Stimulated activated CD4-positive, alpha-beta T cell treated with anti-CD3 and anti-CD28 coated beads, Interleukin-1b, Interleukin-23, amount 100 ng/mL, for 1 hour (primary cell): ENCODE measurements at places on chromosomes 2 and 18.

DNA sequence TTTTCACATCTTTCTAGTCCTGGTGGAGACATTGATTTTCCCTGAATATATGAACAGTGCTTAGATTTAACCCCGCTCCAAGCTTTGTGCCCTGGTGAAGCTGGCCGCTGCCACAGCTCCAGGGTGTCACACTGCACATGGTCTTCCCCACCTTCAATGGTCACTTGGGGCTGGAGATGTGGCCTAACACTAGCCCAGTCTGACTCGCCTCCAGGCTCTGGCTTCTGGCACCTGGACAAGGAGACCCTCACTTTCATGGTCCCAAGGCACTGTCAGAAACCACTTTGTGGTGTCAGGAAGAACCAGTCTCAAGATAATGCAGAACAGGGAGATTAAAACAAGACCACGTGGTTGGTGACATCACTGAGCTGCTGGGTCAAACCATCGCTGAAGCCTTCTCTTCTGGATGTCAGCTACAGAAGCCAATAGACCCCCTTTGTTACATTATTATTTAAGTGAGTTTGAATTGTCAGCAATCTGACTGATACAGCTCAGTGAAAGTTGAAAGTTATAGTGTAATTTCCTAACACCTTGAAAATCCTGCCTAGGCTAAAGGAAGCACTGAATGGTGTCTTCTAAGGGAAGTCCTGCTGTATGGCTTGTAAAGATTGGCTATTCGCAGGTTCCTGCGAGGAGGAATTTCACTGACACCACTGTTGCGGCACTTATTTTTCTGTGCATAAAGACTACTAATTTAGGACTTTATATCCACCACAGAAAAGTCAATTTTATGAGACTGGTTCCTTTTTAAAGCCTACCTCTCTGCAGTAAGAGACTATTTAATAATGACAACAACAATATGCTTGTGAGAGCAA lies 55.0 kb upstream of the CTDP1 start:
- DNase-seq = no peak

DNA sequence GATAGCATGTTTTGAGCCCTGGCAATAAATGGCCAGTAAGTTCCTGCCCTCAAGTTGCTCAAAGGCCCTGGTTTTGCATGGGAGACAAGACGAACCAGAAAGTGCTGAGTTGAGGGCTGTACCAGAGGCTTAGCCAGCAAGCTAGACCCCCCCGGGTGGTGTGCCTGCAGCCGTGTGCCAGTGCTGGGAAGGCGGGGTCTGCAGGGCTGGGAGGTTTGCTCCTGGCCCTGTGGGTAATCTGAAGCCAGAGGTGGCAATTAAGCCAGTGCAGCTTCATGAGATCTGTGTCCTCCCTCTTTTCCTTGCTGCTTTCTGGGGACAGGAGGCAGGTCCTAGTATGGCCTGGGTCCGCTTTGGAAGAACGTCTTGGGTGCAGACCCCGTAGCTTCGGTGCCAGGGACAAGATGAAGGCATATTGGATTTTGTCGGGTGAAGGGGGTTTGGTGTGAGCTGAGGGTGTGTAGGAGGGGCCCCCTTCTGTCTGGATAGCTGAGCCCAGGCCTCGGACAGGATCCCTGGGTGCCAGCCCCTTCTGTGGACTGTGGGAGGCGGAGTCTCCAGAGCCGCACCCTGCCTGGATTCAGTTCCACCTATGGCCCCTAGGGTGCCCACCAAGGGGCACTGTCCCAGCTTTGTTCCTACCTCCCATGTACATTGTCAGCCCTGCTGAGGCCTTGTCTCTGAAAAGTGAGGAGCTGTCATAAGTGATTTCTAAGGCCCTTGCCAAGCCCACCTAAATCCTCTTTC lies 15.6 kb downstream of the ATOH8 start:
- DNase-seq = no peak

- no peak for DNase-seq
Measured at GRCh38 chr2:135093670-135094330, 41.7 kb downstream of the RAB3GAP1 start.

DNA sequence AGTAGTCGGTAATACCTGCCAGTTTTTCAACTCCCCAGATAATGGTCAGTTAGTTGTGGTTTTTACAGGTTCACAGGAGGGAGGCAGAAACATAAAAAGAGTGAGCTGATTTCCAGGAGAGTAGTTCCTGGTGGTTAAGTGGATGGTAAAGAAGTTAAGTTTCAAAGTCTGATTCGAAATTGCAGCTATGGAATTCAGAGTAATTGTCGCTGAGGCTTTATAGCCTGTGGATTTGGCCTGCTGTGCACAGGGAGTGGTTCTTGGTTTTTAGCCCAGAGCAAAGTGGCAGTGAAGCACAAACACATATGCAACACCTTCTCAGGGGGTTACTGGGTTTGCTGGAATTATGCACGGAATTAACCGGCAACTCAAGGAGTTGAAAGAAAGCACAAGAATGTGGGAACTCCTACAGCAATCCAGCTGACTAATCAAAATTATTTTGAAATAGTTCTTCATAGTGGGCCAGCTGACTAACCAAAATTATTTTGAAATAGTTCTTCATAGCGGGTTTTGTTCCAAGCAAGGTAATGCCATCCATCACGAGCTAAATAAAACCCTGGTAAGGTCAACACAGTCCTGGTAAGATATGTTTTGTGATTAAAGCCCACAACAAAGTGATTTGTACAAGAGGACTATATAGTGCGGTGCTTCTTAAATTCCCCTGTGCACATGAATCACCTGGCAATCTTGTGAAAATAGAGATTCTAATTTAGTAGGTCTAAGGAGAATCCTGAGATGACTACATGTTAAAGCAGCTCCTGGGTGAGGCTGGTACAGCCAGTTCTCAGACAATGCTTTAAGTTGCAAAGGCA lies 94.4 kb downstream of the SGPP2 start:
- no peak for DNase-seq

DNA sequence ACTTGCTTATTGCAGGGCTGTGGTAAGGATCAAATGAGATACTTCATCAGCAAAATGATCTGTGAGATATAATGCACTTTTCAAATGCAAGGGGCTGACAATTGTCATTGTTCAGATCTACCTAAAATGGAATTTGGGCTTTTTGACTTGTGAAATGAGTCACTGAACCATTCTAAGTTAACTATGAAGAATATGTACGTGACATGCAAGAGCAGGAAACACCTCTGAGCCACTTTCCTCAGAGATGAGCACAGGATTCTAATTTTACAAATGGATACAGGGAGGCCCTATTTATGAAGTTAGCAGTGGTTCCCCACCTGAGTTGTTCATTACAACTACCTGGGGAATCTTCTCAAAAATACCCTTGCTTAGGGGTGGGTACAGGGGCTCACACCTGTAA lies 26.7 kb downstream of the CTLA4 start:
- DNase-seq = no peak

- no peak for DNase-seq
Measured at GRCh38 chr2:96213379-96213778, 4.8 kb upstream of the STARD7 start.

DNA sequence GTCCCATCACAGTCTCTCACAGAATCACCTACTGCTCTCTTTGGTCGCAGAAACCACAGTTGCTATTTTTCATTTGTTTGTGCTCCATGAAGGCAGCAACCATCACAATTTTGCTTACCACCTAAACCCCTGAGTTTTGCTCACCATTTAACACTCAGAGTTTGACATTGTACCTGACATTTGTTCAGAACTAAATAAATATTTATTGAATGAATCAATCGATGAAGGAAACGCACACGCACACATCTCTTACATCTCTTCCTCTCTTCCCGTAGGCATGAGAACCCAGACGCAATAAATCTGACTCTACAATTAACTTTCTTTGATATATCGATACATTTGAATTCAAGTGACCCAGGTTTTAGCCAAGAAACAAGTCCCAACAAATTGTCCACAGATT lies 105.5 kb upstream of the RNF152 start:
- DNase-seq = no peak

DNA sequence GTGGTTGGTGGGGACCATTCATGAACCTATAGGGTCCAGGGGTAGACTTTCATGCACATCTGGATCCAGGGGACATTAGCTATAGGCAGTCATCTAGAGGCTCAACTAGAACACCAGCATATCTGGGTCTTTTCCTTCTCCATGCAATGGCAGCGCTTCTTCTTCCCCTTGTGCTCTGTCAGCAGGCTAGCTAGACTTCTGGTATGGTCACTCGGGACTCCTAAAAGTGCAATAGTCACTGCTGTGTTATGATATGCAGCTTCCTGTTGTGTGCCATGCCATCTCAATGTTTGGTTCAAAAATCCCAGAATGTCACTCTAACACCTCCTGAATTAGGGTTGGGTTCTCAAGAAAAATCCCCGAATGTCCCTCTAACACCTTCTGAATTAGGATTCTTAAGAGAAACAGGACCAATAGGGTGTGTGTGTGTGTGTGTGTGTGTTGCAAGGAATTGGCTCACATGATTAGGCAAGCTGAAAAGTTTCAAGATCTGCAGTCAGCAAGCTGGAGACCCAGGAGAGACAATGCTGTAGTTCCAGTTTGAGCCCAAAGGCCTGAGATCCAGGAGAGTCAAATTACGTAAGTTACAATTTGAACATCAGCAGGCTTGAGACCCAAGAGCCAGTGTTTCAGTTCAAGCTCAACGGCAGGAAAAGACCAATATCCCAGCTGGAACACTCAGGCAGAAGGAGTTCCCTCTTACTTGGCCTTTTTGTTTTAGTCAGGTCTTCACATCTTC lies 97.1 kb upstream of the LTBP1 start:
- DNase-seq = no peak

DNA sequence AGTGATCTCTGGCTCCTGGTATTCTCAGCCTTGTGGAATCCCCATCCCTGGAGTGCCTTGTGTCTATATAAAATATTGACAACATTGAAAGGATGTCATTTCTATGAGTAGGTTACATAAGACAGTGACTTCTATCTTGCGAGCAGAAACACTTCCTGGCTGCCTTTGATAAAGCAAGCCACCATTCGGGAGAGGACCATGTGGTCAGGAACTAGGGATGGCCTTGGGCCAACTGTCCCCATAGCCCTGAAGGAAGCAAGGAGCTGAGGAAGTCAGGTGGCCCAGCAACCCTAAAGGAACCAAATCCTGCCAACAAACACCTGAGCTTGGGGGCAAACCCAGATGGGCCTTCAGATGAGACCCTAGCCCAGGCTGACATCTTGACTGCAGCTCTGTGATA lies 113.0 kb upstream of the LTBP1 start:
- DNase-seq = no peak

GRCh38 chr2:112661656-112662305 lies 16.0 kb downstream of the SLC20A1 start:
- DNase-seq = no peak

DNA sequence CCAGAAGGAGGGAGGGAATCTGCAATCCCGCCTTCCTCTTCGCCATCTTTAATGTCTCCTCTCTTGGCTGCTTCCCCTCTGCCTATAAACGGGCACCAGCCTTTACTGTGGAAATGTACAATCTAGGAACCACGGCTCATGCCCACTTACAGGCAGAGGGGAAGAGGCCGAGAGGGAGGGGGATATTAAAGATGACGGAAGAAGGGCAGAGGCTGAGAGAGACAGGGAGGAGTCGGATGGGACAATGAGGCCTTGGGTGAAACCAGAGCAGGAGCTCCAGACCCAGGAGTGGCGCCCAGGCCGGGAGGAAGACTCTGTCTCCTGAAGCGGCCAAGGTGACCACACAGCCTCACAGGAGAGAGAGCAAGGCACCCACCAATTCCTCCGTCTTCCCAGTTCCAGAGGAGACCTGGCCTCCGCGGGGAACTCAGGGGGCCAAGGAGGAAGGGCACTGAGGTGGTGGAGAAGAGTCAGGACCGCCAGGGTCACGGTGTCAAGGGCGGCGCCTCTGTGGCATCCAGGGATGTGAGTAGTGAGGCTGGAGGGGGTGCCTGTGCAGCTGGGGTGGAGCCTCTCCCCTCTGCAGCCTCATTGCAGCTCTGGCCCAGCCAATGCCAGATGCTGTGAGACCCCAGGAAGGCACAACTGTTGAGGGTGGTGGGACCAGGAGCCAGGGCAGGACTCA lies 67.8 kb downstream of the CIB4 start:
- DNase-seq = no peak

DNA sequence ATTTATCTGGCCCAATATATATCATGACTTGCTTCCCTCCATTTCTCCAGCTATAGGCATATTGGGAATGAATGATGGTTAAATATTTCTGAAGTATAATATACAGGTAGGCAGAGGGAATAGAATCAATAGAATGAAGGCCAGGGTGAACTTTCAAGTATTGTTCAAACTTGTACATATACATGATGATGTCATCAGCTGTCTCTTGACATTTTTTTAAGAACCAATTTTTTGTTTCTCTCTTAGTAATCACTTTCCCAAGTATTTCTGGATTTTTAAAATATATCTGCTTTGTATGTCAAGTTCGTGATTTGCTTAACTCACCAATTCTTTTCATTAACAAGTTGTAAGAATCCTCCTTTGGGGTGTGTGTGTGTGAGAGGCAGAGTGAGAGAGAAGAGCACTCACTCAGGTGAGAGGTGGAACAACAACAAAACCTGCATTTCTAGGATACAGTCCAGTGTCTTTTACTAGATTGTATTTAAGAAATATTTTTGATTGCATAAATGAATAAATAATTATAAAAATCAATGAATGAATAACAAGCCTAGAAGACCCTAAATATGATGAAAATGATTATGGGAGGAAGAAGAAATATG lies 1239.1 kb downstream of the LRP1B start:
- no peak for DNase-seq

DNA sequence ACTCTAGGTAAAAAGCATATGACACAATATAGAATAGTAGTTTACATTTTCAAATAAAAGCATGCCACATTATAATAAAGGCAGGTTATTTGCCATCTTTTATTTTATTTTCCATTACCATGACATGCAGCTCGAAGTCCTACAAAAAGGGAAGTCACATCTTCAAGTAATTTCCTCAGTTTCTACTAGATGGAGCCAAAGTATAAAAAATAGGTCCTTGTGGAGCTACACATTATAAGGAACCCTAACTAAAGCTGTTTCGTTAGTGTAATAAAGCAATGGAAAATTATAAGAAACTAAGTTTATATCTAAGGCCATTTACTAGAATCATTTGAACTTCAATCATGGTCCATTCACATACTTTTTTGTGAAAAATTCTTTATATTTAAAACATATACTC lies 674.5 kb downstream of the KCNJ3 start:
- DNase-seq = no peak

- DNase-seq = no peak
Measured at GRCh38 chr2:3001615-3002560, 375.7 kb downstream of the EIPR1 start.

DNA sequence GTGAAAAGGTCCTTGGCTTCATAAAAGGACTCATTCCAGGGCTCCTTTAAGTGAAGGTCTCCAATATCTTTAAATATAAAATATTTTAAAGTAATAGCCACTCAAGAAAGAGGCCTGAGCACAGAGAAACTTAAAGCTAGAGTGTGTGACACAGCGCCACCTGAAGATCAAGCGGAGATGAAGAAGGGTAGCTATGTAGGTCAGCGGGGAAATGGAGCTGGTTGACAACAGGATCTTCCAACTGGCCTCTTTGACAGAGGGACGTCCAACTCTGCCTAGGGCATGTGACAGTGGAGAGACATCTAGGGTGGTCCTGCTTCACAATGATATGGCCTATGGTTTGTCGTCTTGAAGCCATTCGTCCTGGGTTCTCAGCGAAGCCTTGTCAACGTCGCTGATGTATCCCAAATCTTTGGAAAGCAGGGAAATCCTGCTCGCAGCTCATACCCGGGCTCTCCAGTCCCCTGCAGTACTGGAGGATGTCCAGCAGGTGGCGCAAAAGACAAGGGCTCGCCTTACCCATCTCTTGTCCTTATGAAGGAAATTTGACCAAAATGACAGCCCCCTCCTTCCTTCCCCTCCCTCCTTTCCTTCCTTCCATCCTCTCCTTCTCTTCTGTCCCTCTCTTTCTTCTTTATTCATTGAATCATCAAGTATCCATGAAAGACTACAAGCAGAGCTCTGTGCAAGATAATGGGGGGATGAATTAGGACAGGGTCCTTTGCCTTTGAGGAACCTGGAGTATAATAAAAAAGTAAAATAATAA lies 59.6 kb downstream of the LONRF2 start:
- DNase-seq = peak; percentile 30
